ENCODE measurements at places on chromosomes 3 and 15.

GRCh38 chr3:60289341-60290121, 961.7 kb downstream of the FHIT start:
- DNase-seq: no peak

- DNase-seq: no peak
Observed at GRCh38 chr3:139978966-139979365, 44.0 kb downstream of the CLSTN2 start.

DNA sequence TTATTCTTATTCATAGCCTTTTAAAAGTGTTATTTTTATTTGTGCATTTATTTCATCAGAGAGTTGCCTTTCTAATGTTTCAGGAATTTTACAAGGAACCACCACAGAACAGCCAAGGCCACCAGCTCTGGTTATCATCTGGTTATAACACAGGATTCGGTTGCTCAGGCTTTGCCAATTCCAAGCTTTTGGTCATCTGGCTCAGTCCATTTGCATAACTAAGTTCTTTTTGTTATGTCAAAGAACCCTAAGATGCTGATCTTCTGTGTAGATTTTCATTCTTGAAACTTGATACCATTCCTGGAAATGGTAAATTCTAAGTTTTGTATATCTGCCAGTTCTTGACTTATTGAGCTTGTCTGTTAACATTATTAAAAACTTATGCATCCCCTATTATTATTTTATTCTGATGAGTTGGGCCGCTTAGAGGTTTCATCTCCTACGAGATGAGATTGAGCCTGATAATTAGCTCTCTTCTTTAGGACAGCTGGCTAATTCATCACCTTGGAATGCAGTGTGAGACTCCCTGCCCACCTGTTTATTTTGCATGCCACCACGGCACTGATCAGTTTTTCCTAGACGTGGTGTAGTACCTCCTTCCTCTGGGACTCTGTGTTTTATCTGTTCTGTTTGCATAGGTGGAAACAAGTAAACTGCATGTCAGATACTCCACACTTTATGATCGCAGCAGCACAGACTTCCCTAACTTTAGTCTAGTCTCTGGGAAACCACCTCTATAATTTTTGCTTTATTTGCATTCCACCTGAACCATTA, 264.8 kb downstream of the SLCO3A1 start:
- DNase-seq: no peak

DNA sequence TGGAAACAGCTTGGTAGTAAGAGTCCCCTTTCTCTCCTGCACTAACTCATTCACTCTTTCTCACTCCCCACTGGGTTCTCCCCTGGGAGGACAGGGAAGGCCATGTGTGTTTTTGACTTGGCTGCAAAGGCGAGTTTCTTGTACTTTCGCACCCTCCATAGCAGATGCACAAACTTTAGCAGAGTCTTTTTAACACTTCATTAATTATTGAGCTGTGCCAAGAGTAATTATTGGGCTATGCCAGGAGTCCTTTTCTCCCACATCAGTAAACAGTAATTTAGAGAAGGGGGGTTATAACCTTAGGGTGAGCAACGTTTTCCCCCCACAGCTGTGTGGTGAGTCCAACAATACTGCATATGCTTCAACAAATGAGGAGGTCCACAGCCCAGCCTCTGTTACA, 224.4 kb upstream of the ATP11B start:
- DNase-seq: no peak

DNA sequence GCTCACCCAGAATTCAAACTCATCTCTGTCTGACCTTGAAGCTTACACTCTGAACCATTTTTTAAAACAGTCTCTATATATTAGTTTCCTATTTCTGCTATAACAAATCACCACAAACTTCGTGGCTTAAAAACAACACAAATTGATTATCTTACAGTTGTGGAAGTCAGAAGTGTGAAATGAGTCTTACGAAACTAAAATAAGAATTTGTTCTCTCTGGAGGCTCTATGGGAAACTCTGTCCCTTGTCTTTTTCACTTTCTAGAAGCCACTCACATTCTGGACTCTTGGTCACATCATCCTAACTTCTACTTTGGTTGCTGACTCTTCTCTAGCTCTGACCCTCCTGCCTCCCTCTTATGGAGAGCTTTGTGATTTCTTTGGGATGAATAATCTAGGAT, 429.3 kb upstream of the THBS1 start:
- no peak for DNase-seq
